CD4-positive, CD25-positive, alpha-beta regulatory T cell (primary cell): ENCODE measurements at places on chromosomes 7 and 10. TPM values are rescaled to one million over a fixed set of nuclear protein-coding genes. Genes with fewer than 3 reads are reported as not detected.

LLCFC1 gene
- not detected for polyA plus RNA-seq

DNA sequence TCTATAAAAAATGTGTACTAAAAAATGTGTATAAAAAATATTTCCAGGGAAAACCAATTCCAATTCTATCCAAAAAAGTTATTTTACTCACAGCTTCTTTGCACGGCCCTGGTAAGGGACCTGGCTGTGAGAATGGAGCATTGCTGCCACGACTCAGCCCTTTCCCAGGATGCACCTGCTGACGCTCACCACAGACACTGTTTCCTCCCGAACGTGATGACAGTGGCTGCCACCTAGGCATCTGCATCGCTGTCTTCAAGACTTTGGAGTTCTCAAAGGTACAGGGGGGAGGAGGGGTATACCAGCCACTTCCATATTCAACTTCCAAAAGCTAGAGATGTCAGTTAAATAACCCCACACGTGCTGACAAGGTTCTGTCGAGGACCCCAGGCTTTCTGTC lies 23.9 kb upstream of the PTPRN2 start:
- H3K27ac ChIP-seq = no peak overlapping the region
- H3K4me3 ChIP-seq = no peak overlapping the region
- H3K27me3 ChIP-seq = no peaks in the 10 kb centered on the region
- no peaks in the 10 kb centered on the region for H3K4me1 ChIP-seq
- H3K36me3 ChIP-seq = no peaks in the 10 kb centered on the region

GRCh38 chr10:111974325-111974724 lies 209.2 kb downstream of the GPAM start:
- no peak overlapping the region for H3K27ac ChIP-seq
- no peak overlapping the region for H3K4me3 ChIP-seq
- DNase-seq = no peak
- no peaks in the 10 kb centered on the region for H3K36me3 ChIP-seq

- no peaks in the 10 kb centered on the region for H3K4me1 ChIP-seq
- DNase-seq = no peak
- H3K4me3 ChIP-seq = no peak overlapping the region
- H3K27me3 ChIP-seq = no peaks in the 10 kb centered on the region
- H3K36me3 ChIP-seq = no peaks in the 10 kb centered on the region
- no peak overlapping the region for H3K27ac ChIP-seq
Measured at GRCh38 chr7:148458263-148458662, 132.3 kb upstream of the C7orf33 start.

GRCh38 chr7:142138996-142139395 lies 27.5 kb downstream of the MGAM2 start:
- H3K4me3 ChIP-seq = no peak overlapping the region
- no peak for DNase-seq
- no peak overlapping the region for H3K27ac ChIP-seq
- H3K36me3 ChIP-seq = no peaks in the 10 kb centered on the region
- H3K4me1 ChIP-seq = no peaks in the 10 kb centered on the region
- no peaks in the 10 kb centered on the region for H3K27me3 ChIP-seq

GRCh38 chr10:43188702-43189101 lies 50.5 kb downstream of the CSGALNACT2 start:
- no peaks in the 10 kb centered on the region for H3K4me1 ChIP-seq
- no peaks in the 10 kb centered on the region for H3K27me3 ChIP-seq
- DNase-seq = no peak
- H3K27ac ChIP-seq = no peak overlapping the region
- no peak overlapping the region for H3K4me3 ChIP-seq
- H3K36me3 ChIP-seq = peaks cover 39% of the 10 kb centered on the region

DNA sequence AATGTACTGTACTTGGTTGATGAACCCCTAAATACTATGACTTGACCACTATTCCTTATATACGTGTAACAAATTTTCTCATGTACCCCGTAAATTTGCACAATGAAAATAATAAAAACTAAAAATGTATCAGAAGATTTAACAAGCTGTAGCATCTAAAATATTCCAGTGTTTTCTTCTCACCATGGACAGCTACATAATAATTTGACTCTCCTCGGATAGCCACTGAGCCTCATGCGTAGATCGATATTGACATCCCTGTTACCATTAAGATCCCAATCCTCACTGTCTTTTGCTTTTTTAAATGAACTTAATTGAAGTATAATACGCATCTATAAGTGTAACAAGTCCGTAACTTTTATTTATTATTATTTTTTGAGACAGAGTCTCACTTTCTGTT lies 179.7 kb upstream of the C7orf33 start:
- DNase-seq = no peak
- H3K4me1 ChIP-seq = no peaks in the 10 kb centered on the region
- no peaks in the 10 kb centered on the region for H3K27me3 ChIP-seq
- no peak overlapping the region for H3K4me3 ChIP-seq
